ENCODE measurements at places on chromosomes 1 and 21.

DNA sequence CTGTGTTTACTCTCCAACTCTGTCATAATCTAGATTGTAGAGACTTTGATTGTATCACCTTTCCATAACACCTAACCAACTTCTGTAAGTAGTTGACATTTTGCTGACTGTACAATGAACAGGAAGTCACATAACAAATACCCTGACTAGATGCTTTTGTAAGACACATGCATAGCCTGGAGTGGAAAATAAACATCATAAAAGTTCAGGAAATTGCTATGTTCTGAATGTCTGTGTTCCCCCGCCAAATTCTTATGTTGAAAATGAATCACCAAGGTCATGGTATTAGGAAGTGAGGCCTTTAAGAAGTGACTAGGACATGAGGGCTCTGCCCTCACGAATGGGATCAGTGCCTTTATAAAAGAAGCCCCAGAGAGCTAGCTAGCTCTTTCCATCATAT lies 40.4 kb upstream of the ZSWIM5 start:
- no peak for DNase-seq

- DNase-seq, result no peak
Observed at GRCh38 chr1:207312604-207312920, 8.9 kb upstream of the CD55 start.

GRCh38 chr1:150159550-150159949 lies 9.8 kb downstream of the PLEKHO1 start:
- DNase-seq, result no peak

DNA sequence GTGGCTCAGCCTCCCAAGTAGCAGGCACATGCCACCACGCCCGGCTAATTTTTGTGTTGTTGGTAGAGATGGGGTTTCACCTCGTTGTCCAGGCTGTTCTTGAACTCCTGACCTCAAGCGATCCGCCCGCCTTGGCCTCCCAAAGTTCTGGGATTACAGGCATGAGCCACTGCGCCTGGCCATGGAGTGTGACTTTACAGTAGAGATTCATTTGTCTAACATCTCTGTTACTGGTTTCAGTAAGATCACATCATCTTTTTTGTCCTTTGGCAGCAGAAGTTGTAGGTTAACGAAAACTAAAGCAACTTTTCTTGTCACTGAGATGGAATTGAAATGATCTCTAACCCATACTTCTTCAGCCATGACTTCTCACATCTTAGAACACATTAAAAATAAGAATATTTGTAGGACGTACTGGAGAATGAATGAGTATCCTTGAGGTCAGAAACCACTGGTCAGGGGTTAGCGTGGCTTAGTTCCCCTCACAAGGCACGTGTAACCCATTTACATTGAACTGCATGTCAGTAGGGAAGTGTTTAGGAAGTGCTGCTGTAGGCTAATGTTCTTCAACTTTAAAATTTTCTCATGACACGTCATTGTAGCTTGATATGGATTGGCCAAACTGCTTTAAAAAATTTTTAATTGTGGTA lies 75.9 kb downstream of the CAMTA1 start:
- DNase-seq, result no peak

- no peak for DNase-seq
Observed at GRCh38 chr1:88983791-88984559, 8.5 kb downstream of the KYAT3 start.

DNA sequence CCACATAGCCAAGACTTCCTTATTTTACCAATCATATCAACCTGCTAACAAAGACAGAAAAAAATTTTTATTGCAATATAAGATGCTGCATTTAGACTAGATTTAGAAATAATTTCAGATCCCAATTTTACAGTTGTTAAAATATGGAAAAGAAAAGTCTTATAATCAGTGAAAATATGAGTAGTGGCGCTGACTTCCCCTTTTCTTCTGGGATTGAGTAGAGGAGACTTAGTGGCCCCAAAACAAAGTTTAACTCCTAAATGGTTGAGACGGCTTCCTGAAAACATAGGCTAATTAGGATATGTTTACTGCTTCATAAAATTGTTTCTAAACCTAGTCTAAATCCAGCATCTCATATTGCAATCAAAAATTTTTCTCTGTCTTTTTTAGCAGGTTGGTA lies 68.4 kb downstream of the RAB3GAP2 start:
- no peak for DNase-seq

DNA sequence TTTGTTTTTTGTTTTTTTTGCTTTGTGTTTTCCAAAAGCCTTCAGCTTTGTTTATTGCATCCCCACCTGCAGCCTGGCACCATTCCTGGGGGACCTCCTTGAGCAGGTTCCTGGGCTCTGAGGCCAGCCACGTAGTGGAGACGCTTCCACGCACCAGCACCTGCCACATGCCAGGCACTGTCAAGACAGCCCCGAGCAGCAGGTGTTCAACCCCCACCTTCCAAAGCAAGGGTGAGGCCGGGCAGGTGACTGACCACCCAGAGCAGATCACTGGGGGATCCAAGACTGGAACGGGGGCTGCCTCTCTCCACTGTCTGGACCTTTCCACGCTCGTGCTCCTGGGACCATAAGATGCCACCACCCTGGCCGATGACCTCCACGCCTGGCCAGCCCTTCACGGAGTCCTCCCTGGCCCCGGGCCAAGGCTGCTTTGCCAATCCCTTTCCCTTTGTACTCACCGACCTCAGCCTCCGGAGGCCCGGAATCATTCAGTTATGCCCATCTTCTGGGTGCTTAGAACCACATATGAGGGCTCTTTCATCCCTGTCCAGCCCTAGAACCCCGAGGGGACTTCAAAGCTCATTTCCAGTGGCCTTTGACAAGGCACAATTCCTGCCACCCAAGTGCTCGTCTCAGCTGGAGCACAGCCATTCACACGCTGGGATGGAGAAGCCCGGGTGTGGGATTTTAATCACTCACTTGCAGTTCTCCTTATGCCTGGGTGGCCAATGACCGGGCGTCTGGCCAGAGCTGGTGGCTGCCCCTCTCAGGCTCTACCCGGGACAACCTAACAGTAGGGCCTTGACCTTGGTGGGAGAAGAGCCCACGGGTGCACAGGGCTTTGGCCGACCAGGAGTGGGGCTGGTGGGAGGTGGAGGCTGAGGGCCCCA lies 330.8 kb downstream of the NPHP4 start:
- DNase-seq, result no peak

DNA sequence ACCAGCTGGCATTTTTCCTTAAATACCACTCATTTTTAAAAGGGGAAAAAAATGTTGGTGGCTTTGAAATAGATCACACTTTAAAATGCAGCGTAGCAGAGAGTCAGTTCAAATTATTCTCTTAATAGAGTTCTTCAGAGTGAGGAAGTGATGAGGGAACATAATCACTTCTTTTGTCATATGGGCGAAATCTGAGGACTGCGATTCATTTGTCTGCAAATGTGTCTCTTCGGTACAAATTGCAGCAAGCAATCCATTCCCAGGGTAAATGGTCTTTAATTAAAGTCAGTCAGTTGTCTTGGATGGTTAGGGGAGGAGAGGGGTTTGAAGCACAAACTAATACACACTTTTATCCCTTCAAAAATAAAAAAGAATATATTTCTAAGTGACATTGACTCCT lies 86.0 kb upstream of the SELENON start:
- no peak for DNase-seq

GRCh38 chr1:110673805-110674336 lies 869 bp downstream of the KCNA3 start:
- no peak for DNase-seq

DNA sequence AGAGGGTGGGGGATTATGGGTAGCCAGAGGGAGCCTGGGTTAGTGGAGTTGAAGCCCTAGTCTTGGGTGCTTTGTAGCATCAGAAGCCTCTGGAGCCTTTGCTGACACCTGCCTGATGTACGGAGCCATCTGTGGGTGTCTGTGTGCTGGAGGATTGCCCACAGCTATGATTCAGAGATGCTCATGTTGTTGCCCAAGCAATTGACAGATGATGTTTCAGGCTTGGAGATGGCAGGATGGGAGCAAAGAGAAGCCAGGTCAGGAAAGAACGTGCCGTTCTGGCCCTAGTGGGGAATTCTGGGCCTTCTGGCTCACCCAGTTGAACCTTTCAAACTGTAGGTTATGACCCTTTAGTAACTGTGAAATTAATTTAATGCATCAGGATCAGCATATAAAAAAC lies 27.6 kb downstream of the COQ8A start:
- DNase-seq, result no peak

DNA sequence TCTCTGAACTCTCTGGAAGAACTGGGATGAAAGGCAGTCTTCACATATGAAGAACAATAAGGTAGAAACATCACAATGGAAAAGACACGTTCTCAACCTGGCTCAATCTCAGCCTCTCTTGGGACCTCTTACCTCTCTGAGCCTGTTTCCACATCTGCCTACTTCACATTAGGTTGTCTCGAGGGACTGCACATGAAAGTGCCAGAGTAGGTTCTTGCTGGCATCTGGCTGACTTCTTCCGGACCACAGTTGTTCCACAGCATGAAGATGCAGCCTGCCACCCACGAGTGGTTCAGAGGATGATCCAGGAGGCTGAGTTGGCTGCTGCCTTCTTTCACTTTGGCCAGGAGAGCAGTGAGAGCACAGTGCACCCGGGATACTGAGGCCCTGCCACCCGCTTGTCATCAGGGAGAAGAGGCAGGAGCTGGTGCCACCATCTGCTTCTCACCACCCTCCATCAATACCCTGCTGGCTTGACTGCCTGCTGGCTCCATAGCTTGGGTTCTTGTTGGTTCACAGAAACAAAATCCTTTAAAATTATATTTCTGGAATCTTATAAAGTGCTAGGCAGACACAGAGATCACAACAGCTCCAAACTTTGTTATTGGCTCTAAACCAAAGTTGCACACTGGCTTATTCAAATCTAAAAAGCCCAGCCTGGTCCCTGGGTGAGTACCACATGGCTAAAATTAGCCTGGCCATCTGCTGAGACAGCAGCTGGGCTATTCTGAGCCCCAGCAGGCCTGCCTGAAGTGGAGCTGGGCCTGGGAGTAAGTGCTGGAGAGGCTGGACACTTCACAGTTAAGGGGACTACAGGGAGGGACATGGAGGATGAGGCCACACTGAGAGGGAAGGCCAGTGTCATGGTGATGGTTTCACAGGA lies 46.9 kb upstream of the LIN9 start:
- no peak for DNase-seq

DNA sequence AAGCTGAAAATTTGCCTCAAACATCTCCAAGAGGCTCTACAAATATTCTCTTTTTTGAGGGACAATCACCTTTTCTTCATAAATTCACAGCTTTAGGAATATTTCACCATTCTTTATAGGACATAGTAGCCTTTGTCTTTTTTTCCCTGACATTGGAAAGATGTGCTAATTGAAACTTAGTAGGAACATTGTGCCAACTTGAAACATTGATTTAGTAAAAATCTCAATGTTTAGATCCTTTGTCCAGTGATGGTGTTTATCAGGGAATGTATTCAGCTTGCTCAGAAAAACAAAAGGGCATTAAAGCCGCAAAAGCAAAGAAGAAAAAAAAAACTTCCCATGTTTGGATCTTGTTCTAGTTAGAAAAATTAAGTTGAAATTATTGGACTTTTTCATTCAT lies 52.1 kb downstream of the DPT start:
- no peak for DNase-seq

- DNase-seq, result no peak
Observed at GRCh38 chr1:22930240-22930912, 42.3 kb downstream of the LACTBL1 start.

- no peak for DNase-seq
Observed at GRCh38 chr1:156511644-156512043, 11.1 kb upstream of the MEF2D start.

- DNase-seq, result no peak
Observed at GRCh38 chr1:229210844-229211243, 60.1 kb upstream of the RAB4A start.

DNA sequence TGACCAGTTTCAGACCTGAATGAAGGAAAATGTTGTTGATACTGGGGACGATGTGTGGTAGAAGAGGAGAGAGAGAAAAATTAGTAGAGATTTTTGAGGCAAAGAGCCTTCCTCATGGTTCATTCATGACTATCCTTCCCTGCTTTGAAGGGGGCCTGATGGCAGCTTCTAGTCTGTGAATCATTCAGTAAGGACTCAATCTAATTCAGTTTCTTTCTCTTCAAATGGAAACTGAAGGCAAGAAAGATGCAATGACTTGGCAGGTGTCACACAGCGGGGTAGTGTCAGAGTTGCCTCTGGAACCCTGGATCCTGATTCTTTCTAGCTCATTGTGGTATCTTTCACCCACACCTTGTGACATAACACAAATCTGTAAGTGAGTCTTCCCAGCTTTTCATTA lies 14.9 kb upstream of the CD5L start:
- DNase-seq, result no peak

DNA sequence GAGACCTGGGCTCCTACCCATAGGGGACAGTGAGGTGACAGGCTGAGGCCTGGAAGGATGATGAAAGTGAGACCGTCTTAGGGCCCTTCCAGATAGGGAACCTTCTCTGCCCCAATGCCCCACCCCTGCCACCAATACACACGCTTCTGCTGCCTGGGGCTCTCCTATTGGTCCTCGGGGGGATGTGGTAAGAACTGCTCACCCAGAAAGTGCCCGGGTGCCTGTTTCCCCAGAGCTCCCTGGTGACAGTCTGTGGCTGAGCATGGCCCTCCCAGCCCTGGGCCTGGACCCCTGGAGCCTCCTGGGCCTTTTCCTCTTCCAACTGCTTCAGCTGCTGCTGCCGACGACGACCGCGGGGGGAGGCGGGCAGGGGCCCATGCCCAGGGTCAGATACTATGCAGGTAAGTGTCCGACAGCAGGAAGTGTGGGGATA lies 948 bp downstream of the SEMA4A start:
- DNase-seq, result no peak

DNA sequence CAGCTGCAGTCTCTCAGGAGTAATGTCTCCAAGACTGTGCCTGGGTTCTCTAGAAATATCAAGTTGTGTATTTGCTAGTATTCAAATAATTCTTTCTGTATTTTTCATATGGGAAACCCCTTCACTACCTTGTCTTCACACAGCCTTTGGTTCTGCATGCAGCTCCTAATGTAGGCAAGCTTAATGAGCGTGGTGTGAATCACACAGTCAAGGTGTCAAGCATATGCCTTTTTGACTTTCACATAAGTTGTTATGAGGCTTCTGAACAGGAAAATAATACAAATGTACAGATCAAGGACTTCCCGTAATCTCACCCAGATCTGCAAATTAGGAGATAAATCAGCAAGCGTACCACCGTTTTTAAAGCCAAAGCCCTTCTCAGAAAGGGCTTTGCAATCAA lies at the start of gene FCRL3:
Gene FCRL3 (minus strand): TSS at position 38 of the 400 bp plus-strand sequence. CDS start 280 bp downstream, outside the sequence.
- no peak for DNase-seq

DNA sequence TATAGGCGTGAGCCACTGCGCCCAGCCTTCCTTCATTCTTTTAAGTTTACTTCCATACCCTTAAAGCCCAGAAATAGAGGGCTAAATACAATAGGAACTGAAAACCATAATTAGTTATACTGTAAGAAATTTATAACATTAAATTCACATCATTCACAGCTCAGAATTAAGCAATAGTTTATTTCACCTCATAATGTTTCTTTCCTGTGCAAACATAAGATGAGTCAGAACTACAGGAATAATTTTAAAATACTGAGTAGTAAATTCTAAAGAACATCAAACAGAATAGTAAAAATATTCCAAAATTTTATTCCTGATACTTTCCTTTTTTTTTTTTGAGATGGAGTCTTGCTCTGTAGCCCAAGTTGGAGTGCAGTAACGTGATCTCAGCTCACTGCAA lies 24.1 kb downstream of the POGZ start:
- DNase-seq, result no peak

DNA sequence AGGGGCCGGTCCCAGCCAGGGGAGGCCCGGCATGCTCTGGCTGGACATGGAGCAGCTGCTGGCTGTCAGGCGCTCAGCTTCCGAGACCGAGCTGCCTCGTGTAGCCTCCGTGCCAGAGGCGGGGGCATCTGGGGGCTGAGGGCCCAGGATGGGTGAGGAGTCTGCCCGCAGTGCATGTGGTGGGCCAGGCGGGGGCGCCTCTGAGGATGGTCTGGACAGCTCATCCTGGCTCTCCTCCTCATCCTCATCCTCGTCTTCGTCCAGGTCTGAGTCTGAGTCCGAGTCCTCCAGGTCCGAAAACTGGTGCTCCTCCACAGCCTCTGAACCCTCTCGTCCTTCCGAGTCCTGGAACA lies 28.9 kb upstream of the EDN2 start:
- DNase-seq, result no peak
